ENCODE measurements at places on chromosomes 16 and 17.

DNA sequence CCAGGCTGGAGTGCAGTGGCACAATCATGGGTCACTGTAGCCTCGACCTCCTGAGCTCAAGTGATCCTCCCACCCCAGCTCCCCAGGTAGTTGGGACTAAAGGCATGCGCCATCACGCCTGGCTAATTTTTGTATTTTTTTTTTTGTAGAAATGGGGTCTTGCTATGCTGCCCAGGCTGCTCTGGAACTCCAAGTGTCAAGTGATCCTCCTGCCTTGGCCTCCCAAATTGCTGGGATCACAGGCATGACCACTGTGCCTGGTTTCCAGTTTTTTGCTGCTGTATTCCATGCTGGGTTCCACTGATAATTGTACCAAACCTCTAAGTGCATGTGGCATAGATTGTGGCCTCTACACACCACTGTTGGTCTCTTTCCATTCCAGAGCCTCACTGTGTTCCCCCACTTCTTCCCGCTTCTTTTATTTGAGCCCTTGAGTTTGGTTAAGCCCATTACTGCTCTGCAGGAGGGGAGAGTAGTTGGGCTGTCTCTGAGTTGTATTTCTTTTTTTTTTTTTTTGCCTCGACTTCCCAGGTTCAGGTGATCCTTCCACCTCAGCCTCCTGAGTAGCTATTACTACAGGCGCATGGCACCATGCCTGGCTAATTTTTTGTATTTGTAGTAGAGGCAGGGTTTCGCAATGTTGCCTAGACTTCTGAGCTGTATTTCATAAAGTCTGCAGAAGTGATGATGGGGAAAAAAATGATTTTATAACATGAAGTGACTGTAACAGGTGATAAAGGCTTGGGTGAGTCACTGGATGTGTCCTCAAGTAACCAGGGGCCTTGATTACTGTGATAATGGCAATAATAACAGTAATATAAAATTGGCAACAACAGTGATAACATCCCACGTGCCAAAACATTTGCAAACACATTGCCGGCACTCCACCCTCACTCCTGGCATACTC lies 30.0 kb downstream of the EEF2K start:
- DNase-seq: no peak

DNA sequence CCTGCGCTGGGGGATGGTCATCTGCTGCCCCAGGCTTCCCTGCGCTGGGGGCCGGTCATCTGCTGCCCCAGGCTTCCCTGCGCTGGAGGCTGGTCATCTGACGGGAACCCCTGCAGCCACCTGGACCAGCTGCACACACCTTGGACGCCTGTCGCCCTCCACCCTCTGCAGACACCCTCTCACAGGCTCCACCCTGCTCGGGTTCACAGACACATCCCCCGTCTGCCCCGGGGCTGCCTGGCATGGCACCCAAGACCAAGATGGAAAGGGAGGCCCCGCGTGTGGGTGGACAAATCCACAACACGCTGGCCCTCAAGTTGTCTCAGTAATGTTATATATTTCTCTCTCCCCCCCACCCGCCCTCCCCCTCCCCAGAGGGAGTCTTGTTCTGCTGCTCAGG lies 89.6 kb downstream of the ANKRD11 start:
- DNase-seq: no peak

DNA sequence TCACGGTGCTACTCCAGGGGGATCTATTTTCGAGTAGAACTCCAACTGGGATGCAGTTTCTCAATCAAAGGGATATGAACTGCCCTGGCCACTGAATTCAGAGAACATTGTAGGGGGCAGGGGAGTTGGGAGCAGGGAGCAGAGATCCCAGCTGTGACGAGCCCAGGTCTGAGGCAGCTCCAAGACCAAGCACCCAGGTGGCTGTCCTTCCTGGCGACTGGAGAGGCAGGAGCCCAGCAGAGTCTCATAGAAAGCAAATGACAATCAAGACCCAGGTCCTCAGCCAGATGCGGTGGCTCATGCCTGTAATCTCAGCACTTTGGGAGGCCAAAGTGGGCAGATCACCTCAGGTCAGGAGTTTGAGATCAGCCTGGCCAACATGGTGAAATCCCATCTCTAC lies 60.1 kb downstream of the TK2 start:
- DNase-seq: no peak

DNA sequence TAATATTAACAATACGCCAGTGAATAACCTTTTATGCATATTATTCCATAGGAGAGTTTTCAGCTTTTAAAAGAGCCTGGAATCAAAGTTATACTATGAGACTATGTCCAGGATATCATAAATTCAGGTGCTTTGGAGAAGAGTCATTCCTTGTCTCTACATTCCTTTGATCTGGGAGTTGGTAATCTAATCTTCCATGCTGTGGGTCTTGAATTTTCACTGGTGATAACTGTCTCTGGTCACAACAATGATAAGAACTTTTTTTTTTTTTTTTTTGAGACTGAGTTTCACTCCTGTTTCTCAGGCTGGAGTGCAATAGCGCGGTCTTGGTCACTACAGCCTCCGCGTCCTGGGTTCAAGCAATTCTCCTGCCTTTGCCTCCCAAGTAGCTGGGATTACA lies 50.8 kb downstream of the CHD9 start:
- no peak for DNase-seq

DNA sequence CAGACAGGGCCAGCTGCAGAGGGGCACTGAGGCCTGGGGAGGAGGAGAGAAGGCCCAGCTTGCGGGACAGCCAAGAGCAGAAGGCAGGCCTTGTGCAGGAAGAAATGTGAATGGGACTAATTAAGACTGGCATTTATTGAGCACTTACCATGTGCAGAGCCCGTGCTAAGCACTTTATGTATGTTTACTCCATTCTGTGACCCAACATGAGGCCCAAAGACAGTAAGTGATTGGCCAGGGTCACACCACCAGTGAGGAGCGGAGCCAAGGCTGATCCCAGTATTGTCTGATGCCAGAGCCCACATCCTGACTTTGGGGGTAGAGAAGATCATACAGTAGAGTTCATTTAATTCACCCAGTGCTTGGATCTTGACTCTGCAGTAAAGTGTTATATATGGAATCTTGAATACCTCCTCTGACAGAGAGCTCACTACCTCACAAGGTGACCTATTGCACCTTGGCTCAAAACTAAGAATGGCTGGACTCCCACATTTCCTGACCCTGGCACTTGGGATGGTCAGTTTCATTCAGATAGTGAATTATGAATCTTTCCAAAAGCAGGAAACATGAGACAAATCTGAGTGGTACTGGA lies 13.6 kb downstream of the KATNB1 start:
- no peak for DNase-seq

GRCh38 chr17:13157656-13158055 lies 139.8 kb upstream of the ELAC2 start:
- no peak for DNase-seq

Measured in stimulated activated CD8-positive, alpha-beta memory T cell treated with anti-CD3 and anti-CD28 coated beads, Interleukin-7, amount 100 ng/mL, for 24 hours (primary cell).